Glomerular endothelial cell (primary cell): ENCODE measurements at places on chromosomes 12 and 14.

DNA sequence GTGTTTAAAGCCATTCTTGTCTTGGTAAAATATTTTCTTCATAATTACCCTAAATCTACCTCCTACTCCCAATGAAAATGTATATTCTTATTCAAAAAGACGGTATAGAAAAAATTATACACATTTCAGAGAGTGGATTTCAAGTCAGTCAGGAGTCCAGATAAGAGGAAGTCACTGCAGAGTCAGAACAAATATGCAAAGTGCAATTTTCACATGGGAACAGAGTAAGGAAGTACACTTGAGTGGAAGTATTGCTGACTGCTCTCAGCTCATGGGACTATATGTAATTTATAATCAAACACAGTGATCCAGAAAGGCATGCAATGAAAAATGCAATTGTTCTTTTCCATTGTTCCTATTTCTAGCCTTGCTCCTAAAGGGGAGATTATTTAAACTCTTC, 1128.0 kb downstream of the AACS start:
- no peak for DNase-seq

DNA sequence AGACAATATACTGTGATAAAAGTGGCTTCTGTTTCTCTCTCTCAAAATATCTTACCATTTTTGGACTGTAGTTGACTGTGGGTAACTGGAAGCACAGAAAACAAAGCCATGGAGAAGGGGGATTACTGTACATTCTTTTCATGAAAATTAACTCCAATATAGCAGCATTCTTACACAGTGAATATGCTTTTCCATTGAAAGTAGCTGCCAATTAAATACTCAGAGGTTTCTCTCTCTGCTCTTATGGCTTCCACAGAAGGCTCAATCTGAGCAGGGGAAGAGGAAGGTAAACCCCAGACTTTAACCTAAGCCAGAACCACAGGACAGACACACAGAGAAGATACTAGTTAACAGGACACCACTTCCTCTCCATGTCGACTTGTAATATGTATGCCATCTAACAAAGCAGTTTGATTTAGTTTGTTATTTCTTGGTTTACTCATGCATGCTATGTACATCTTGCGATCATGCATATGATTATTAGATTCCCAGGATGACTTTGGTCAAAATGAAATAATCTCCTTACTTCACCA, 150.2 kb downstream of the SSPN start:
- no peak for DNase-seq

DNA sequence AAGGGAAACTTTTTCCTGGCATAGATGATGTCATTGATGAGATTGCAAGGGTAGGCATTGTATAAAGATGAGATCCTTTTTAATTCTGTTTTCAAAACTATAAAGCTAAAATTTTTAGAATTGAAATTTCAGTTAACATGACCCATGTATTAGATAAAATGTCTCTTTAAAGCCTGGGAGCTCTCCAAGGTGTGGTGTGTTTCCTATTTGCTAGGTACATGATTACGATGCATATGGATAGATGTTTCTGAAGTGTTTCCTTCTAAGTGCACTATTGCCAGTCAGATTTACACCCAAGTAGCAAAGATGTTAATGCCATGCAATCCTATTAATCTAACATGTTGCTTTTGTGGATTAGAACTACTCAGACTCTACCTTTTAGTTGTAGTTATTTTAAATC, 834.7 kb downstream of the DIO2 start:
- DNase-seq = no peak

GRCh38 chr14:50303744-50304471, 8.1 kb downstream of the L2HGDH start:
- DNase-seq = no peak

- no peak for DNase-seq
Measured at GRCh38 chr14:34331728-34332623, 130.1 kb downstream of the SPTSSA start.

- no peak for DNase-seq
Measured at GRCh38 chr12:2475984-2476383, 318.8 kb upstream of the FKBP4 start.

DNA sequence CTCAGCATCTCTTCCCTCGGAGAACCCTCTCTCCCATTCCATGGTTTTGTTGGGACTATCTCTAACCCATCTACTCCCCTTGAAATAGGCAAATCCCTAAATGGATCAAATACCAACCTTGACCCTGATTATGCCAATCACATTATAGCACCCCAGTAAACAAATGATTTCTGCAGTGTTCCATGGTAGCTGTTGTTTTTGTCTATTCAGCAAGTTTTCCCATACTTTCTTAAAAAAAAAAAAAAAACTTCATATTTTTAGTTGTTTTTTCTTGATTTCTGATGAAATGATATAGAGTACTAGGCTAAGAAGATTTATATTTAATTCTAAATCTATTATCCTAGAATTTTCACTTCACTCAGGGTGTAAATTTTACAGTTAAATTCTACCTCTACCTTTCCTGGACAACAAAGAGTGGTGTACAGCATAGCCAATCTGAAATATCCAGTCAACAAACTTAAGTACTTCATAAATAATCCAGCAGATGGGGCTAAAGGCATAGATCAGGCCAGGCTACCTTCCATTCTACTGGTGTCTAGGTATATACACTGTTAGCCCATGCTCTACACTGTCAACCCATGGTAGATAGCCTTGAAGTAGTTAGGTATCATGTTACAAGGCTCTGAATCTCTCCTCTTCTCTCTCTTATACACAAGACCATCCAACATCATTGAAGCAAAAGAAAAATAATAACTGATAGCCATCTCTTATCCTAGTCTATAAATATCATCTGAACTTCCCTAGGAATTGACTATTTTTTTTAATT, 82.2 kb downstream of the PLEKHG7 start:
- DNase-seq = peak; percentile 72

GRCh38 chr14:91940209-91940608, 7.3 kb downstream of the FBLN5 start:
- no peak for DNase-seq

DNA sequence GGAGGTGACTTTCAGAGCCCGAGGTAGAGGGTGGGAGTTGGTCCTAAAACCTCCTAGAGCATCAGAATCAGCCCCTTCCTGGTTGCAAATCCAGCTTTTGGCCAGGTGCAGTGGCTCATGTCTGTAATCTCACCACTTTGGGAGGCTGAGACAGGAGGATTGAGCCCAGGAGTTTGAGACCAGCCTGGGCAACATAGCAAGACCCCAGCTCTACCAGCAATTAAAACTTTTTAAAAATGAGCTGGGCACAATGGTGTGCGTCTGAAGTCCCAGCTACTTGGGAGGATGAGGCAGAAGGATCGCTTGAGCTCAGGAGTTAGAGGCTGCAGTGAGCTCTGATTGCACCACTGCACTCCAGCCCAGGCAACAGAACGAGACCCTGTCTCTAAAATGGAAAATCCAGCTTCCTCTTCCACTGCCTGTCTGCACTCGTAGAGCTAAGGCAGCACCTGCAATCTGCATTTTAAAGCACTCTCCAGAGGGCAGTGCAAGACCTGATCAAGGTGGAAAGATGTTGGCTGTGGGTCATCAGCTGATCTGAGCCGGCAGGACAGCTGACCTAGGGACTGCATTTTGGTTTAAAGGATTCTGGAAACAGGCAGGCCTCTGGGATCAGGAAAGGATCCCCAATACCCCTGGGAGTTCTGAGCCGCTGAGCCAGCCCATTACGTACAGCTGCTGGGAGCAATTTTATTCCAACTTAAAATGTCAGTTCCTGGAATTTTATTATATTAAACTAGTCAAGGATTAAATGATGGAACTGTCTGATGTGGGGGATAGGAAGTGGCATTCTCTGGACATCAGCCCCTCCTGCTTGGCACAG, 1.8 kb upstream of the TESC start:
- no peak for DNase-seq

GRCh38 chr12:76272287-76272686, 75.9 kb downstream of the BBS10 start:
- DNase-seq = no peak
